ENCODE measurements at places on chromosomes 5 and 9.

GRCh38 chr5:124773315-124774311 lies 27.2 kb upstream of the ZNF608 start:
- DNase-seq = no peak

DNA sequence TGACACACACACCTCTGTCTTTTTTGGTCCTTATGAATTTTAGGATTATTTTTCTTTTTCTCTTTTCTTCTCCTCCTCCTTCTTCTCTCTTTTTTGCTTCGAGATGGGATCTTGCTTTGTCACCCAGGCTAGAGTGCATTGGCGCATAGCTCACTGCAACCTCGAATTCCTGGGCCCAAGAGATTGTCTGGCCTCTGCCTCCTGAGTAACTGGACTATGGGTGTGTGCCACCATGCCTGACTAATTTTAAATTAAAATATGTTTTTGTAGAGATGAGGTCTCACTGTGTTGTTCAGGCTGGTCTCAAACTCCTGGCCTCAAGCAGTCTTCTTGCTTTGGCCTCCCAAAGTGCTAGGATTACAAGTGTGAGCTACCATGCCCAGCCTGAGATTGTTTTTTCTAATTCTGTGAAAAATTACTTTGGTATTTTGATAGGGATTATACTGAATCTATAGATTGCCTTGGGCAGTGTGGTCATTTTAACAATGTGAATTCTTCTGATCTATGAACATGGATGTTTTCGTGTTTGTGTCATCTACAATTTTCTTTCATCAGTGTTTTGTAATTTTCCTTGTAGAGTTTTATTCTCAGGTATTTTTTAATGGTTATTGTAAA lies 7.7 kb downstream of the AHRR start:
- no peak for DNase-seq

- DNase-seq = no peak
These were observed 46.7 kb downstream of the UHRF2 start for GRCh38 chr9:6459718-6460117.

DNA sequence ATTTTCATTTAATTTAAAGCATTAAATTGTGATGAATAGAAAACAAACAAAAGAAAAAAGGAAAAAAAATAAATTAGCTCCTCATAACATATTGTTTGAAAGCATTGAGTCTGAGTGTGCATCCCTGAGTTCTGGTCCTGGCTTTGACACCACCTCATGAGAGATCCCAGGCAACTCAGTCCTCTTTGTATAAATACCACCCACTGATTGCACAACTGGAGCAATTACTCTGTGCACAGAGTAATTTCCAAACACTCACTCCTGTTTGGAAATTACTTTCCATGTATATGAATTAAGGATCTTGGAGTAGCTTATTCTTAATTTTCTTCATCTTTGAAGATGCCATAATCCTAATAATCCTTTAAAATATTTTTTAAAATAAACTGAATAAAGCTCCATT lies 59.4 kb upstream of the C5orf46 start:
- DNase-seq = no peak

- DNase-seq = no peak
These were observed 82.5 kb upstream of the HMHB1 start for GRCh38 chr5:143729334-143729946.

- DNase-seq = no peak
These were observed 87.7 kb downstream of the OSTF1 start for GRCh38 chr9:75176037-75176436.

DNA sequence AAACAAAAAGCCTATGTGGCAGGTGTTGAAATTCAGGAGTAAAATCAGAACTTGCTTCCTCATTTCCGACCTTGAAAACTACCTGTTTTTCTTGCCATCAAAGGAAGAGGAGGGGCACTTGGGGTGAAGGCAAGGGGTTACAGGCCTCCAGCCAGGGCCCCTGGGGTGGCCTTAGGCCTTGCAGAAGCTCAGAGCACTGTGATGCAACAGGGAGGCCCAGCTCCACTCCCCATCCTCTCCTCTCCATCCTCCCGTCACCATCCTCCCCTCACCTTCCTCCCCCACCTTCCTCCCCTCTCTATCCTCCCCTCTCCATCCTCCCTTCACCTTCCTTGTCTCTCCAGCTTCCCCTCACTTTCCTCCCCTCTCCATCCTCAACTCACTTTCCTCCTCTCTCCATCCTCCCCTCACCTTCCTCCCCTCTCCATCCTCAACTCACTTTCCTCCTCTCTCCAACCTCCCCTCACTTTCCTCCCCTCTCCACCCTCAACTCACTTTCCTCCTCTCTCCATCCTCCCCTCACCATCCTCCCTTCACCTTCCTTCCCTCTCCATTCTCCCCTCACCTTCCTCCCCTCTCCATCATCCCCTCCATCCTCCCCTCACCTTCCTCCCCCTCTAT lies 111.6 kb downstream of the WNK2 start:
- DNase-seq = no peak

DNA sequence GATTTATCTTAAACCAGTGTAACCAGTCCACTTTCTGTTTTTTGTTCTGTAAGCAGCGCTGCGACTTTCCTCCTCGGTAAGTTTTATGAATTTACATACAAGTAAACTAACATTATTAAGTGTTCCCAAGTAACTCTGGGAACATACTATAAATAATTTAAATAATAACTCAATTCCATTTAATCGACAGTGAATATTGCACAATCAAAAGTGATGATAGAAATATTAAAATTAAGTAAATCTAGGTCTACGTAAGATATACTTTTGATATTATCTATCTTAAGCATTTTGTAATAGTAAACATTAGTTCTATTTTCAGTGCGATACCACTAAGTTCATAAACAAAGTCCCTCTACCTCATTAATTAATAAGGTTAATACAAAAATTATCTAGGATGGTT lies 7.8 kb downstream of the NFIB start:
- DNase-seq = no peak

- DNase-seq = no peak
These were observed 190.9 kb downstream of the TTC39B start for GRCh38 chr9:15116130-15116580.

DNA sequence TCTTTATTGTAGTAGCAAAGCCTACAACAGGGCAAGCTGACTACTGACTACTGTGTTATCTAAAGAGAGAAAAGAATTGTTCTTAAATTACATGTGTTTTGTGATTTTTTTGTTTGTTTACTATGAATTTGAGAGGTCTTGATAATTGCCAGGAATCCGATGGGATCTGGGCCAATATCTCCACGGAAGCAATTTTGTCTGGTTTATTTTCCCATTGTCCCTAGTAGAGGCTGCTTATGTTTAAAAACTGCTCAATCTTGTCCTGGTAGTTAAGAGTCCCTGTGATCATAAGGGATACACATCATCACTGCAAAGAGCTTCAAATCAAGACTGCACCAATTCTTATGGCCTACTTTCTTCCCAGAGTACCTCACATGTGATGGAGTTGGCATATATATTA lies 94.4 kb downstream of the GLDC start:
- no peak for DNase-seq

DNA sequence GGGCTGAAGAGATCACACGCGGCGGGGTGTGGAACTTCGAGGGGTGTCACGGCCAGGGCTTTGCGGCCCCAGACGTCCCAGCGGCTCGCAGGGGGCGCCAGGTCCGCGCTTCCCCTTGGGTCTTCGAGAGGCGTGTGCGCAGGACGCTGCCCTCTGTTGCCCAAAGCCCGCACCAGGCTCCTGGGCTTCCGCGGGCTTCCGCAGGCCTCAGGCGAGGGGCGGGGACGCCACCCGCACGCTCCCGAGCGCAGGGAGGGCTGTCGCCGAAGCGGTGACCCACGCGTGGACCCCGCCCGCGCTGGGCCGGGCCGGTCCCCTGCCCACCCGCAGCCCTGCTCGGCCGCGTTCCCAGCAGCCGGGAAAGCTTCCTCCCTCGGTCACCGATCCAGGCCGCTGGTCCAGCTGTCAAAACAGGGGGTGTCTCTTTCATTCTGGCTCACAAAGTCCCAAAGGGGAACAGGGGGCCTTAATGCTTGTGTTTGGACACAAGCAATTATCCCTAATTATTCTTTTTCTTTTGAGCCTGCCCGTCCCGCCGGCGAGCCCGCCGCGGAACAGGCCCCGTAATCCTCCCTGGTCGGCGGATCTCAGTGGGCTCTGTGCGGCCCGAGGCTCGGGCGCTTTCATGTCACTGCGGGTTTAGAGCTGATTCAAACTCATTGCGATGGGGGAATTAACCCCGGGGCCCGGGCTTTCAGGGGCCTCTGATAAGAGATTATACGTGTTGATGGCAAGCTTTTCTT lies 60.6 kb downstream of the TMEM174 start:
- no peak for DNase-seq

- DNase-seq = no peak
These were observed 168.8 kb upstream of the PPP1R2B start for GRCh38 chr5:156681265-156681664.

DNA sequence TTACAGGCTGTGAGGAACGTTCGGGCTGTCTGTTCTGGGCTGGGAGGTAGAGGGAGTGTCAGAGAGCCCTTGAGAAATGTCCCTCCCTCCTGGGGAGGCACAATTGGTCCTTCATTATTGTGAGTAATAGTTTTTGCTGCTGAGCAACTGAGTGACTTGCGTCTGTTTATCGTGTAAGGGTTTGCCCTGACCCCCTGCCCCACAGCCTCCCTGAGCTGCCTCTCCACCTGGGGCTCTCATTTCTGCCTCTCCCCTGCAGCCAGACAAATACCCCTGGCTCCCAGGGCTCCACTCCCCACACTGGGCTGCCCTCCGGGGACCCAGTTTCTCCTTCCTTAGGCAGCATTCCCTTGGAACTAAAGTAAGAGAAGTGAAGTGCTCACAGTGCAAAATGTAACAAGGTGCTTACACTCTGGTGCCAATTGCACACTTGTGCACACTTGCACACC lies 174.9 kb upstream of the MVB12B start:
- DNase-seq = no peak

- no peak for DNase-seq
These were observed 78.8 kb downstream of the SEMA6A start for GRCh38 chr5:116495786-116496357.

- no peak for DNase-seq
These were observed 41.9 kb downstream of the VAV2 start for GRCh38 chr9:133950192-133950591.

- DNase-seq = no peak
These were observed 126.7 kb downstream of the GRIA1 start for GRCh38 chr5:153617190-153617589.

- DNase-seq = no peak
These were observed 103.1 kb downstream of the ATG10 start for GRCh38 chr5:82074950-82075349.

DNA sequence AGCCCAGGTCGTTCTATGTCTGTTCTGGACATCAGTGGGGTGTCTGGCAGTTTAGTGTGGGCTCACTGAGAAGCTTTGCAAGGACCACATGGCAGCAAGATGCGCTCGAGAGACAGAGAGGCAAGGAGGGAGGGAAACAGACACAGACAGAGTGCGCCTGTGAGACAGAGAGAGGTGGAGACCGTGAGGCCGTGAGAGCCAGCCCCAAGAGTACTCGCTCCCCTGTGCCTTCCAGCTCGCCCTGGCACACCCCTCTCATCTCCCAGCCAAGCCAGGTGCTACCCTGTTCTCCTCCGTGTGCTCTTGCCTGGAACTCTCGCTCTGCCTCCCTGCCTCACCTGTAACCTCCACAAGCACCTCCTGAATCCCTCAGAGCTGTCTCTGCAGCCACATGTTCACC lies 106.8 kb downstream of the EHMT1 start:
- no peak for DNase-seq

DNA sequence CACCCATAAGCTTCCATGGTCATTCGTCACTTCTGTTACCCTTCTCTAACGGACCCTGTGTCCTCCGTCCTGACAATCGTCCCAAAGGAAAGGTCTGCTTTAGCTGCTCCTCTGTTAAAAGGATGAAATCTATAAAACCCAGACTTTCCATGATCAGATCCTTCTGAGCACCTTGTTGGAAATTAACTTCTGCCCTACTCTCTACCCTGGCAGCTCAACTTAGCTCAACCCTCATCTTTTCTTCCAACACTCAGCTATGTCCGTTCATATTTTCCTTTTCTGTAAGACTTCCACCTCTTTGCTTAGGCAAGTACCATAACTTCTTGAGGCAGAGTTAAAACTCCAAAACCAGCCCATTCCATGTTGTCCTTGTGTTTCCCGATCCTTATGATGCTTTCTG lies 205.4 kb downstream of the SPATA31A6 start:
- no peak for DNase-seq

GRCh38 chr5:134584662-134585061 lies 48.0 kb downstream of the SAR1B start:
- DNase-seq = no peak

- DNase-seq = no peak
These were observed 219.2 kb downstream of the MEF2C start for GRCh38 chr5:88663793-88664216.

- DNase-seq = no peak
These were observed 100.0 kb downstream of the SPATA31D1 start for GRCh38 chr9:82088591-82088990.

- DNase-seq = no peak
These were observed 202.1 kb upstream of the SLC30A5 start for GRCh38 chr5:68891718-68892117.

GRCh38 chr9:127569886-127570401 lies 42.1 kb upstream of the STXBP1 start:
- no peak for DNase-seq

DNA sequence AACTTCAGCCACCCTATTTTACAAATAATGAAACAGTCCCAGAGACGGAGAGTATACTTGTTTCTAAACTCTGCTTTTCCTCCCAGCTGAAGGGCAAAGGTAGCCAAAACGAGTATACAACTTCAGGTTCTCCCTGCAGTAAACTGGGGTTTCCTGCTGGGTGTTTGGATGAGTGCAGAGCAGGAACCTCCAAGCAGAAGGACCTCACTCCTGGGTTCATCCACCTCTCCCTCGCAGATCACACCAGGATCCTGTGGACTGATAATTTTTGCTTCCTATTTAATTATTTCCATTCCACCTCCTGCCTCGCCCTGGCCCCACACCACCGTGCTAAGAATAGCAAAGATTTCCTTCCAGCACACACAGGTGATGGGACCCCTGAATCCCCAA lies 2.0 kb upstream of the FOXB2 start:
- DNase-seq = no peak

GRCh38 chr5:75951158-75951557 lies 132.0 kb upstream of the SV2C start:
- DNase-seq = no peak

DNA sequence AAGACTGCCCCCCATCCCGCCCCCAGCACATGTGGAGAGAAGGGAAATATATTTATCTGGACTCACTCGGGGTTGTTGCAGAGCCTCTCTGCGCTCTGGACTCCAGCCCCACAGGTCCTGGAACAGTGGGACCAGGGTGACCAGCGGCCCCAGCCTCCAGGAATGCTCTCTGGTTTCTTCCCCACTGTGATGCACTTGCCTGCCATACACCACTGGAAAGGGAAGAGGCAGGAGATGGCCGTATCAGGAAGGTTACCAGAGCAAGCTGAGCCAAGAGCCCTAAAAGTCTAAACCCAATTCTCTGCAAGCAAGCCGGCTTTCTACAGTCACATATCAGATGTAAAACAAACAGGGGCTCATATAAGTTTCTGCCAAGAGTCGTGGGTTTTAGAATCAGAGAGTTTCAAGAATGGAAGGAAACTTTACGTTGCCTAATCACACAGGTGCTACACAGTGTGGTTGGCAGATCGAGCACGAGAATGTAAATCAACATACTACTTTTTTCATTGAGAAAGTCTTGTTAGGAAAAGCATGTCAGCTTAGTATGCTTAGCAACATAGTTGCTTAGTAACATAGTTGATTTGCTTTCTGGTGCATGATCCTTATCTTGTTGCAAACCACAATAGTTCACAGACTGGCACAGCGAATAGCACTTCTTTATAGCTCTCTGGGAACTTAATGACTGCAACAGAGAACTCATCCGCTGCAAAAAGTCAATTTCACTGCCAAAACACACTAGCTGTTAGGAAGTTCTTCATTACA lies 201.2 kb downstream of the TARS1 start:
- DNase-seq = no peak

All from esophagus squamous epithelium (tissue), 5 donors.